CD4-positive, alpha-beta T cell treated with Interleukin-2 at 100 ng/mL for 4 hours (primary cell): ENCODE measurements at places on chromosomes 2 and 18.

DNA sequence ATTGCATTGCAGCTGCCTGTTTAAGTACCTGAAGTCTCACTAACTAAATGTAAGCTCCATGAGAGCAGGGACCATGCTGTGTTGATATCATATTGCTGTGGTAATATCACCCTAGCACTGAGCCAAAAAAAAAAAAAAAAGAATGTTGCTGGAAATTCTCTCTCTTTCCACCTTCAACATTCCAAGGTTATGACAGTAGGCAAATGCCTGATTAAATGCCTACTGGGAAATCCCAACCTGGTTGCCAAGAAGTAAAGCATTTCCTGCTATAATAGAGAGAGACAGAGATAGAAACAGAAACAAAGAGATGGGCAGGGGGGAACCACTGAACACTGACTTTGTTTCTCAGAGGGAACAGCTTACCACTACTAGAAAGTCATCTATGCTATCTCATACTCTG is 1604.2 kb downstream of the LRP1B start:
- DNase-seq, result no peak

GRCh38 chr2:165682546-165682945 is 111.5 kb downstream of the GALNT3 start:
- DNase-seq, result no peak

DNA sequence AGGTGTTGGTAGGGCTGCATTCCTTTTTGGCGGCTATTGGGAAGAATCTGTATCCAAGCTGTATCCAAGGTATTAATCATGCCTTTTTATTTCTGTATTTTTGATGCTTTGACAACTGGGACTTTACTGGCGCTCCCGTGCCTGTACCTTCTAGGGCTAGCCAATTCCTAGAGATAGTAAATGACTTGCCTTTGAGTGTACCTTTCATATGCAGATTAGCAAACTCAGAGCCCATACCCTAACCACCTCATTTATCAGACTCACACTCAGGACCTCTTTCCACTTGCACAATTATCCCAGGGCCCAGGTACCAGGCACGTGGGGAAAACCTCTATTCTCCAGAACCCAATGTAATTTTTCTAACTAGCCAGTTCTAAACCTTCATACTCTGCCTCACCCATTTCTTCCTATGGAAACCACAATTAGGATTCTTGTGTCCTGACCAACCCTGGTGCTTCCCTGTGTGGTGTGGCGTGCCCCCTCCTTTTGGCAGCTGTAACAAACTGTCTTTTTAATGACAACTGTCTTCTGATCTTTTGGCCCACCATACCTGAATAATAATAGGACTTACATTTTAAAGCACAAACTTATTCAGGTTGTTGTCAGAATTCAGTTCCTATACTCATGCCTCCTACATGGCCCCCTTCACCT is 65.8 kb upstream of the PNPT1 start:
- DNase-seq, result no peak

- DNase-seq, result no peak
These were observed 108.0 kb downstream of the FAM168B start for GRCh38 chr2:130985206-130985780.

GRCh38 chr2:221466744-221467143 is 105.4 kb downstream of the EPHA4 start:
- no peak for DNase-seq

DNA sequence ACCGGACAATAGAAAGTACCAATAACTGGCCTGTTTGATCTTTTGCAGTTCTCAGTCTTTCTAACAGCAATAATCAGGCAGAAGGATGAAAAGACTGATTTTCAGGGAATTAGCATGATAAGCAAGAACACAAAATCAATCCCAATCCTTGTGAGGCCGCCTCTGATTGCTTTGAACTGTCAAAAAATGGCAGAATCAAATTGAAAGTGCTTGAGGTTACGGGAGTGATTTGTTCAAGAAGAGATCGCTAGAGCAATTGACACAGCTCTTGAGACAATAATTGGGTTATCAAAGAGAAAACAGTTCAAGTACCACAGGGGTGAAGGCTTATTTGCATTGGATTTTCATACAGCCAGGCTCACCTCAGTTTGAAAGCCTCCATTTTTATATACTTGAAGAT is 663.4 kb downstream of the ARHGAP15 start:
- DNase-seq, result no peak

DNA sequence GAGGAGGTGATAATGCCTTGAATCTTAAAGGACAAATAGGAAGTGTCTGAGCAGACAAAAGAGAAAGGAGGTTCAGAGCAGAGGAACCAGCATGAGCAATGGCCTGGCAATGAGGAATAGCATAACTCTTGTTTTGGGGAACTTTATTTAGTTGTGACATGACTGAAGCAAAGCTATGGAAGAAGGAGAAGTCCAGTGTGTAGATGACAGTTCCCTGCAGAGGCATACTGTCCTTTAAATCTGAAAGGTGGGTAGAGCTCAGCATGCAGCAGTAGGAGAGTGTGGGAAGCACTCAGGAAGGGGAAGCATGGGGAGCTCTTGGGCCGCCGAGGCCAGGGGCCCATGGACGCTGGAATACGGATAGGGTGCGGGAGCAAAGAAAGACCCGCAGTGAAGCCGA is 173.8 kb downstream of the SEPTIN10 start:
- no peak for DNase-seq

DNA sequence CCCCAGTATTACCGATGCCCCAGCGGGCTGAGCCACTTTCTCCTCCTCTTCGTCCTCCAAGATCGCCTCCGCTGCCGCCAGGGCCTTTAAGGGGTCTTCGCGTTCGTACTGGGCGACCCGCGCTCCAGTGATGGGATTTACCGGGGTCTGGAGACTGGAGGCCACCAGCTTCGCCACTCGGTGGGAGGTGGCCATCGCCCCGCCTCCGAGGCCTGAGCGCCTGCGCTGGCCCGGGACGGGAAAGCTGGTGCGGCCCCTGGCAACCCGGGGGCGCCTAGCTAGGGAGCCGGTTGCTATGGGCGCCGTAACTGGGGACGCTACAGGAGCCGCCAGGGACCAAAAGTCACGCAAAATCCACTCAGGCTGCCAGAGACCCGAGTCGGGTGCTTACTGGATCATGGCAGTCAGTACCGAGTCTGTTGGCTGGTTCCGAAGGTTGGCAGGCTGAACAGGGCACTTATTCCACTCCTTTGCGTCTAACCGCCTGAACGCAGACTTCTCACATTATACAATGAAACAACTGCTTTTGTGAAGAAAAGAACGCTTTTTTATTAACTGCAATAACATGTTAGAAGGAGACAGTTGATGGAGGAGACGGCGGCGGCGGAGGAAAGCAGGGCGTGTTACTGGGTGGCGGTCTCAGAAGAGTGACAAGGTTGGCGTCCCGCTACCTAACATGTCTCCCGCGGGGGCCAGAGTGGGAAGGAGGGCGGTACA is at the start of gene FAM161A:
Gene FAM161A, minus strand, starts transcription at position 214 of the 717 bp plus-strand sequence. Its CDS starts 19 bp downstream, at position 195.
- DNase-seq, result peak; percentile 80

- DNase-seq, result no peak
These were observed 814 bp upstream of the RAB1A start for GRCh38 chr2:65130664-65131175.

DNA sequence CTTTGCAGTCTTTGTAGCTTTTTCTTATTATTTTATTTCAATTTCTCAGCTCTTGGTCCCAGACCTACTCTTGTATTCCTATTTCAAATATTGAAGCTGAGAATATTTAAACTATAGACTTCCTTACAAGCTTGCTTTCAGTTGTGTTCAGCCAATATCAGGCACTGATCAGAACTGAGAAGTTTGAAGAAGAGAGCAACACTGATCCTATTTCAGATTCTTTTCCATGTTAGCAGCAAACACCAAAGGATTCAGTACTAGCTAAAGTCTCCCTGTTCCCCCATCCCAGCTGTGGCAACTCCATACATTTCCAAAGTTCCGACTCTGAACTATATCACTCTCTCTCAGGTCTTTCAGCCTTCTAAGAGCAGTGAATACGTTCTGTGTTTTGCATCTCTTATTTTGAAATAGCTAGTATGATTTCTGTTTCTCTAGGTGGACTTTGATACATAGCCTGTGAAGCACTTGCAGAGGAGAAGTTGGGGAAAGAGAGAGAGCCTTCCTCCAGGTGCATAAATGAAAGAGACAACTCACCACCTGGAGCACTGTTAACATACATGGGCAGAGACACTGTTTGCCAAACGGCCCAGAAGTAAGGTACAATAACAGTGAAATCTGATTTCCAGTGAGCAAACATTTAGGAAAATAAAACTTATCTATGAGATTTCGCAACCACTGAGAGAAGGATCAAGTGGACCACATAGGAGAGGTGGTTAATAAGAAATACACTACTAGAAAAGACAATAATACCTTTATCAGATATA is 135.0 kb upstream of the ZNF804A start:
- DNase-seq, result no peak

DNA sequence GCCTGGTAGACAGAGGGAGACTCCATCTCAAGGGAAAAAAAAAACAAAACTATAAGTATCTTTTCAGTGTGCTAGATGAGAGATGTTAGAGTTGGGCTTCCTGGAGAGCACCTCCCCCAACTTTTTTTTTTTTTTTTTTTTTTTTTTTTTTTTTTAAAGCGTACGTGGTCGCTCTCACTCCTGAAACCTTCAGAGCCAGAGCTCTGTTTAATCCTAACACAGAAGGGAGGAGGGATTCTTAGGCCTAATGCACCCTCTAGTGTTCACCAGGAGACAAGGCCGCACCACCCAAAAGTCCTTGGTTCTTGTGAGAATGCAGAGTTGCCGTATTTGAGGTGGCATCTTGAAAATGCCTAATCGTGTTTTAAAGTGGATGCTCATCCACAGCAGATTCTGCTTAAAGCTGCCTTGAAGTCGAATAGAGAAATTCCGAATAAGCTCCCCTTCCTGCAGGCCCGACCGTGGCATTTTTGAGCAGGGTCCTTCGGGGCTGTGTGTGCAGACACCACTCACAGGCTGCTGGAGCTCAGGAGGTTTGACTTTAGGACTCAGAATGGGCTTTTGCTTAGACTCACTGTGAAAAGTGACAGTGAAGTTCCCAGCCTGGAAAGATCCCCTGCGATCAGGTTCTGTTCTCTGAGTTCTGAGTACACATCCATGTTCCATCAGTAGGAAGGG is 252.6 kb downstream of the AGAP1 start:
- DNase-seq, result peak; percentile 56

GRCh38 chr2:197201874-197202273 is 108.7 kb downstream of the ANKRD44 start:
- no peak for DNase-seq

- DNase-seq, result no peak
These were observed 52.3 kb upstream of the SLC39A10 start for GRCh38 chr2:195604706-195605105.

- DNase-seq, result no peak
These were observed 460.2 kb upstream of the UBE2E3 start for GRCh38 chr2:180520206-180520605.

- DNase-seq, result no peak
These were observed 7.8 kb downstream of the ITGA4 start for GRCh38 chr2:181464966-181465365.

DNA sequence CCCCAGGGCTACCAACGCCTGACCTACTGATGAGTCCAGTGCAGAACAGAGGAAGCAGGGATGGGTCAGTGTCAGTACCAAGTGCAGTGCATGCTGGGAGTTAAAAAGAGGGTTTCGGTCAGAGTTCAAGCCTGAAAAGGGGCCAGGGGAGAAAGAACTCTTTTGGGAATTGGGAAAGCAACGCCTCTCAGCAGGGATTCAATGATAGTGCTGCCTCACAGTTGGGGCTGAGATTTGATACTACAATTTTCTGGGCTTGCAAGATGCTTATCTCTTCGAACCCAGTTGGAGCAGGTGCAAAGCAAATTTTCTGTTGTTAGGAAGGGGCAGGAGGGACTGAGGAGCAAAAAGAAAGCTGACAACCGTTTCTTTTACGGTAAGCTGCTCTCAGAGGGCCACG is 82.6 kb downstream of the CERKL start:
- no peak for DNase-seq

DNA sequence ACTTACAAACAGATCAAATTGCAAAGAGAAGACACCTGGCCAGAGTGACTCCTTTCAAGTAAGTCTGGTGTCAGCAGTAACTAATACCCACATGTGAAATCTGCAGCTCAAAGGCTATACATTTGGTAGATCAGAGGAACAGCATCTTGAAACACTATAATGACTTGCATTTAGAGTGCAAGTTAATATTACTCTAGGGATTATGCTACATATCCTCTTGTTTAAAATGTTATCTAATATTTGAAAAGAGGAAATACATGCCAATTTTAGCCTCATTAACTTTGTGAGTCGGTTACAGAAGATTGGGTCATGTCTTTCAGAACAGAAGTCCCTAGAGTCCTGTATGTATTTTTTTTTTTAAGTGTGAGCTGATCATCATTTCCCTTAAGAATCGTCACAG is 15.2 kb downstream of the LANCL1 start:
- DNase-seq, result no peak

DNA sequence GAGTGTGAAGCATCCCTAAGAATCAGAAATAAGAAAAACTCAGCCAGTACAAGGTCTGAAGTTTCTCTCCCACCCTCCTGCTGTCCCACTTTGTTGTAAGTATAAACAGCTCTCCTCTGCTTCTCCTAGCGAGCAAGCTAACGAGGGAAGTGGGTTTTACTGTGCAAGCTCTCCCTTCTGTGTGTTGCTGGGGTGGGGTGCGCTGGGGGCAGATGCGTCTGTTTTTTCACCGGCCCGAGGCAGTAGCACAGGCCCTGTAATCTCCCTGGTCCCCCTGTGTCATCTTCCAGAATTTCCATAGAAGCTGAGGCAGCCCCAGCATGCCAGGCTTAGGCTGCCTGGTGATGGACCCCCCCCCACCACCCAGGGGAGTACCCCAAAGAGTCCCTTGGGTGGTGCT is 9.4 kb upstream of the CXCR4 start:
- no peak for DNase-seq

DNA sequence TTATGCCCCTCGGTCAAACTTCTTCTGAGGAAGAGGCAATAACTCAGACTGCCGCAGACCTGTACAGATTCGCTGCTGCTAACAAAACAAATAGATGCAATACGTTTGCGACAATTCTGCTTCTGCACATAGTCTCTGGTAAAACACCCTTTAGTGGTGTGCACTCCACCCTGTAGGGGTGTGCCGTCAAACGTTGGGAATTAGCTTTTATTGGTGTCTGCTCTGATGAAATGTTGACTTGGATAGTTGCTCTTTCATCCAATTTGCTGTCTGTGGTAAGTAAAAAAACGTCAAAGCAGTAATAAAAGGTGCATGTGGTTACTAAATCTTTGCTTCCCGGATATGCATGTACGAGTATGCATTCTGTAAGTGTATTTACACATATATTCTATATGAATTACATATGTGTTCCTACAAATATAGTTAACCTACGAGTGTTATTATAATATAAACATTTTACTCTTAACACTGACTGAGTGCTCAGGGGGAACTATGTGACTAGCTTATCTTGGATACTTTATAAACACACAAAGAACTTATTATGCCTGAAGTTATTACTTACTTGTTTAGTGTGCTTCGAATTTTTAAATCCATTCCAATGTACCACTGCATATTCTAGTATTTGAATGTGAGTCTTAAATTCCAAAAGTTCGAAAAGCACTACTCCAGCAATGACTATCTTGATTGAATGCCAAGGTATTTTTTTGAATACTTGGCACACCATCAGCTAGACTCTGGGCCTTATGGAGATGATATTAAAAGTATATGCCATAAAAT is 610.2 kb downstream of the ZEB2 start:
- no peak for DNase-seq

DNA sequence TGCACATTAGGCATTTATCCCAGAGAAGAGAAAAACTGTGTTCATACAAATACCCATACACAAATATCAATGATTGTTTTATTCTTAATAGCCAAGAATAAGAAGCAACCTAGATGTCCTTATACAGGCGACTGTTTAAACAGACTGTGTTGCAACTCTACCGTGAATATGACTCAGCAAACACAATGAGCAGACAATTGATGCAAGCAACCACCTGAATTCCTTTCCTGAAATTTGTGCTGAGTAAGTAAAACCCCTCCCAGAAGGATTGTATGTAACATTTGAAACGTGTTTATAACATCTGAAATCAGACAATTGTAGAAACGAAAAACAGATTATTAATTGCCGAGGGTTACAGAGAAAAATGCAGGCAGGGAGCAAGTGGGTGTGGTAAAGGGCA is 621.9 kb upstream of the SOX11 start:
- no peak for DNase-seq
